CD4-positive, alpha-beta T cell treated with Interleukin-4 for 4 hours (primary cell): ENCODE measurements at places on chromosomes 7 and 10.

- DNase-seq = no peak
These were observed 143.7 kb downstream of the PTPN20 start for GRCh38 chr10:47054974-47055373.

DNA sequence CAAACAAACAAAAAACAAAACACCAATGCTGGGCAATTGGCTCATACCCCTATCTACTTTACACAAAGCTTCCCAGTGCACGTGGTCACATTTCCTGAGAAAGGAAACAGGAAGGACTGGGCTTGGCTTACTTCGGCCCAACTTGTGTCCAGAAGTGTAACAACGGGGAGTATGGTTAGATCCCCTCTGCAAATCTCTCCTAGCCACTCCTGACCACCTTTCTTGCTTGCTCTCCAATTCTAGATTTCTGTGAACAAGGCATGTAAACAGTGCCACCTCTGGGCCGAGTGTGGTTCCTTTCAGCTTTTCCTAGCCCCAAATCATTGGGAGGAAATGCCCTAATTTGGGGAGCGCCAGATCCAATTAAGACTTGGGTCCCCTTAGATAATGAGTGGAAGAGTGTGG is 21.0 kb upstream of the FRAT2 start:
- DNase-seq = no peak

DNA sequence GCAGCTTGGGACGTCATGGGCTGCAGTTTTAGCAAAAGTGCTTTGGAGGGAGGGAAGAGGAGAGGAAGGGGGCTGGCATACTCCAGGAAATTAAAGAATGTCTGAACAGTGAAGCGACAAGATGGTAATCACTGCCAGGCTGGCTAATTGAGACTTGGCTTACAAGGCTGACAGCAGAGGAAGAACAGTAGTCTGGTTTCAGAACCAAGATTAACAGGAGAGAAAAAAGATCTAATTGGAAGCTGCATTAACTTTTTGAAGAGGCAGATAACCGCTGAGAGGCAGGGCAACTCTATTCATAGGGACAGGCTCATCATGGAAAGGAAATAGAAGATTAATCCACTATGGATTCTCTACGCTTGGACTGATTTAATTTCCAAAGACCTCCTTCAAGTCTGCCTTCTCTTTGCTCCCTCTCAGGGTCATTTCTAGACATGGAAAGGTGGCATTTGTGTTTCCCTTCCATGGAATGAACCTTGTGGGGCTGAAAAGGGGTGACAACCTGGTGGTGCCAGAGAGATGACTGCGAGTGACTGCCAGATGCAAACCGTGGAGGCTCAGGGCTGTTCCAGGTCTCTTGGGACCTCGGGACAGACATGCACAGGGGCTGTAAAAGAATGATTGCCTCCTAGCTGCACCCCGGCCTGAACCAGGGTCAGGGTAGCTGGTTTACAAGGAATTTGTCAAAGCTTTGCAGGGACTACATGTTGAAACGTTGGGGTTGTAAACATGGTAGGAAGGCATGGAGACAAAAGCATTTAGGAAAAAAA is 210.2 kb upstream of the NPY start:
- no peak for DNase-seq

- no peak for DNase-seq
These were observed 289.7 kb upstream of the VSTM2A start for GRCh38 chr7:54252256-54253035.

GRCh38 chr7:820341-820740 is 11.9 kb upstream of the SUN1 start:
- no peak for DNase-seq

- DNase-seq = no peak
These were observed 34.5 kb upstream of the PDZD8 start for GRCh38 chr10:117409549-117410305.

GRCh38 chr7:26989897-26990670 is 105.7 kb downstream of the HOXA1 start:
- DNase-seq = no peak

DNA sequence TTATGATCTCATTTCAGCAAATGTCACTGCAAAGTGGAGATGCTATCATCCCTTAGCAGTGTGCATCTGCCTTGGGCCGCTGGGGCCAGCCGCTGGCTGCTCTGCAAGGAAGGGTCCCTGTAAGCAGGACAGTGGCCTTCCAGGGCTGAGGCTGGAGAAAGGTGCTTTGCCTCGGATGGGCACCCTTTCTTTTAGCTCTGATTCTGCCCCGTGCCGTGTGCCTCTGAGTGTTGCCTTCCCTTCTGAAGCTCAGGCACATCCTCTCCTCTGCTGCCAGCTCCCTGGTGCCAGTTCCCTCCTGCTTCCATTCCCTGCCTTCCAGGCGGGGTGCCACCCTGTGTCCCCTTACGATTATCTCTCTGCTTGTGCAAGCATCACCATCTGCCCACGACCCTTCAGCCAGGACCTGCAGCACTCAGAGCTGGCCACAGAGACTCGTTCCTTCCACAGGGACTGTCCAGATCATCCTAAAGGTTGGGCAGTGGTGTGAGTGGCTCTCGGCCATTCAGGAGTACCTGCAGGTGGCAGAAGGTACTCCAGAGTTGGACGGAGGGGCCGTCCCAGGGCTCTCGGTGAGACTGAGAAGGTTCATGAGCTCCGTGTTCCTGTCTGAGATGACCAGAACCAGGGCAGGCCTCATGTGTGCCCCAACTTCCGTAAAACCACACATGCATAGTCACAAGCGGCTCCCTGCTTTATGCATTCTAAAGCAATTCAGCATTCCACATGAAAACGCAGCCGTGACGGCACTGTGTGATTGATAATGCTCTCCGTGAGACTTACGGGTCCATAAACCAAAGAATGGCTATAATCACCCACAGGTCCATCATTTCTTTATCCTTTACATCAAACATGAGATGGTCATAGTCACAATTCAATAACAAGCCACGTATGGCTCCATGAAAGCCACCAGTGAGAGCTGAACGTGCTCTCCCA is 371.4 kb downstream of the DNAJB6 start:
- no peak for DNase-seq

GRCh38 chr7:30992414-30992813 is 28.7 kb downstream of the GHRHR start:
- DNase-seq = no peak

DNA sequence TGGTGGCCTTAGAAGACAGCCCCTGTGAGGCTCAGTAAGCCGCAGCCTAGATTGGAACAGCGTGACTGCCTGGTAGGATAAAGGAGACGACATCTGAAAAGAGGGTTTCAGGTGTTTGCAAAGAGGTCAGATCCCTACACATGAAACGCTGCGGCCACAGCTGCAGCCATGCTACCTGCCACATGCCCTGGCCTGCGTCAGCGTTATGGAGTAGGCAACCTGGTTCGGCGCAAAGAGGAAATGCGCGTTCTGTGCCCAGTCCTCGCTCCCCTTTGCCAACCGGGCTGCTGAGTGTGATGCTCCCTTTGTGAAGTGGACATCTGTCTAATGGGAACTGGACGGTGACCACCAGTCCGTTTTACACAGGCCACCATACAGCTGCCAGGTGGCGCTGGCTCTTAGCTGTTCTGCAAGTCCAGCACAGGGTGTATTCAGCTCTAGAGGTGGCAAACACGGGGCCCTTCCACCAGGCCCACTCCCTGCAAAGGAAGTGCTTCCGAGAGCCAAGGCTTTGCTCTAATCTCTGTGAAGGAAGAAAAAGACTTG is 160.3 kb downstream of the CELF2 start:
- no peak for DNase-seq

GRCh38 chr10:91520661-91521060 is 110.5 kb downstream of the HECTD2 start:
- DNase-seq = no peak

GRCh38 chr7:26900251-26900650 is 35.9 kb upstream of the SKAP2 start:
- no peak for DNase-seq

DNA sequence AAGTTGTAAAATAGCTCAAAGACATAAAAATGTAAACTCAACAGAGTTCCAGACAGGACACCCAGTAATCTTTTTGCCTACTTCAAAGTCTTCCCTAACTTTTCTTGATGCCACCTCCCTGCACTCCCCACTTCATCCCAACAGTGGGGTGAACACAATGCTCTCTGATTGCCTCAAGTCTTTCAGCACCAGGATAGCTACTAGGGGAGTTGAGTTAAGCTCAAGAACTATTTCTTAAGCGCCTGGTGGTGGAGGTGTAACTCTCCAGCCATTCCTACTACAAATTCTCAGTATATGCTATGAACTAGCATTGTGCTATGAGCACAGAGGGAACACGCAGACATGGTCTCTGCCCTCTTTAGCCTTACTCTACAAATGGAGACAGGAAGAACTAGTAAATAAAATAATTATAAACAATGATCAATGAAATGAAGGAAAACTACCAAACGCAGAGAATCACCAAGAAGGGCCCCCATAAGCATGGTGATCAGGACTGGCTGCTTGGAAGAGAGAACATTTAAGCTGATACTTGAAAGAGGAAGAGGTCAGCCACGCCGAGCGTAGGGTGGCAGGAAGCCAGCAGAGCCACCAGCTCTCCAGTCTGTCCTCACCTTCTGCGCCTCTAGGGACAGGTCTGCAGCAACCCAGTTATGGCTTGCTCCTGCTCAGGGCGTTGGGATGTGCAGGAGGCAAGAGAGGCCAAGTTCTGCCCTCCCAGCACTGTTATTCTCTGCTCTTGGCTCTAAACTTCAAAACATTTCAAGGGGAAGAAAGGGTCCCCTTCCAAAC is 16.7 kb upstream of the FRA10AC1 start:
- DNase-seq = no peak

DNA sequence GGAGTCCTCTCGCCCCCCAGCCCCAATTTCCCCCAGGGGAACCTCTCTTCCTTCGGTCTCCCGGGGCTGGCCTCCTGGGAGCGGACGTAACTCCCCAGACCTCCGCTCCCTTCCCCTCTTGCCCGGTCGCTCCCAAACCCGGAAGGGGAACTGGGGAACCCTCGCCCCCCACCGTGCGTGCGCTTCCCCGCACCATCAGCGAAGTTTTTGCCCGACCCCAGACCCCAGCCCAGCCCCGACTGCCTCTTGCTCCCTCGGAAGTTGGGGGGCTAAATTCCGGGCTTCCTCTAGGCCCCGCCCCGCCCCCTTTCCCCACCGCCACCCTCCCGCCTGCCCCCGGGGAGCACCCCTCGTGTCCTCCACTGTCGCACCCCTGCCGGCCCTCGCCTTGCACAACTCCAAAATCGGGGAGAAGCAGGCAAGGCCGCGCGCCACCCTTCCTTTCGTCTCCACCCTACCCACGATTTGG is 436 bp downstream of the GNB2 start:
- DNase-seq = peak; percentile 31

GRCh38 chr7:91609525-91609924 is 271.0 kb downstream of the MTERF1 start:
- DNase-seq = no peak

DNA sequence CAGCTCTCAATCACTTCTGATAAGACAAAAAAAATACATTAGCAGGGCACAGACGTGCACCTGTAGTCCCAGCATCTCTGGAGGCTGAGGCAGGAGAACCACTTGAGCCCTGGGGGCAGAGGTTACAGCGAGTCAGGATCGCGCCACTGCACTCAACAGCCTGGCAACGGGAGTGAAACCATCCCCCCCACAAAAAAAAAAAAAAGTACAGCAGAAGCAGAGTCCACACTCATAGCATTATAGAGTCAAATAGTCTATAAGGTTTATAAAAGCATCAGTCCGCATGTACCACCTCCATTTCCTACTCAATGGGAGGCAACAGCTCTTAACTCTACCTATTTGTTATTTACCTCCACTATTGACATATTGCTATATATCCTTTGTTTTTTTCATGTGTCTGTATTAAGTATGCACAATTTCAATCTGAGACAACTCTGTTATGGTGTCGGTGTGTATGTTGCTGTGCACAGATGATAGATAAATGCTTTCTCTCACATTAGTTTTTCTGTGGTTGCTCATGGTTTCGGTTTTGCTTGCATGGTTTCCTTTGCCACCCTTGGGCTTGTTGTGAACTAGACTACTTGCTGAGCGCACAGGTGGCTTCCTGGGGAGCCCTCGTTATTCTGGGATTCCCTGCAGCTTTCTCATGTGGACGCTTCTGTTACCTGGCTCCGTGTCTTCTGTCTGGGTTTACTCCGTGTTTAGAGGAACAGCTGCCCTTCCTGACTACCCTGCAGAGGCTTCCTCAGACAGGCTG is 40.4 kb downstream of the PROSER2 start:
- peak; percentile 66 for DNase-seq

DNA sequence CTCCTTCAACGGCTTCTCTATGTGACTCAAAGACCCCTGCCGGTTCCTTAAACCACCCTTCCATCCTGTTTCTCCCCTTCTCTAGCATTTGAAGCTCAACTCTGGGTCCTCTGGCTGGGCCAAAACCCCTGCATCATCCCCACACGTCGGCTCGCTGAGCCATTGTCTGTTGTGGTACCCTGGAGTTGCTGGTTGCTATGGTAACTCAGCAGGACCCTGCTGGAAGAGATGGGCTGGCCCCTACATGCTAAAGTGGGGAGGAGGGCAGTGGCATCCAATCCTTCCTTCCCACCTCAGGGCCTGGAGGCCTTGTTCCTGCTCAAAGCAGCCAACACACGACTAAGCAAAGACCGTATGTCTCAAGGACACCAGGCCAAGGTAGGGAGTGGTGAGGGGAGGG is 452.5 kb downstream of the PLXNA4 start:
- no peak for DNase-seq

DNA sequence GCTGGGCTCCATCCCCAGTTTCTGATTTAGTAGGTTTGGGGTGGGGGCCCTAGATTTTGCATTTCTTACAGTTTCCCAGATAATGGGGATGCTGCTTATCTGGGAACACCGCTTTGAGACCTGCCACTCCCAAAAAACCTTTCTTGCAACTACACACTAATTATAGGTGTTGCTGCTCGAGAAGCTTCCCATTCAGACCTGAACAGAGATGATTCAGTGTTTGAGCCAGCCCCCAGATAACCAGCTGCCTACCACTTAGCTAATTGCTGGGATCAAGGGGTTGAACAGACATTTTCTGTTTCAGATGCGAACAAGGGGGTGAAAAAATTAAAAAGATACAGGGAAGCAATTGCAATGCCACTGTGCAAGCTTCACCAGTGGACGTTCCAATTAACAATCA is 448.5 kb downstream of the KCNMA1 start:
- DNase-seq = no peak

- DNase-seq = no peak
These were observed 6.8 kb downstream of the MYO1G start for GRCh38 chr7:44971902-44972441.

GRCh38 chr10:75724047-75724446 is 292.6 kb downstream of the LRMDA start:
- no peak for DNase-seq

GRCh38 chr7:135382173-135382572 is 127.7 kb downstream of the CNOT4 start:
- DNase-seq = no peak

- no peak for DNase-seq
These were observed 68.5 kb upstream of the FHIP2A start for GRCh38 chr10:114753126-114753525.

GRCh38 chr7:14762561-14762960 is 140.0 kb downstream of the DGKB start:
- DNase-seq = no peak

GRCh38 chr10:124955243-124955642 is 13.3 kb downstream of the ZRANB1 start:
- no peak for DNase-seq
